Activated CD4-positive, alpha-beta T cell treated with anti-CD3 and anti-CD28 coated beads, Interleukin-2, amount 50 U/mL, for 16 hours (primary cell): ENCODE measurements at places on chromosomes 13 and 19.
A peak's percentile ranks its signal among the peaks of the same experiment; 100 is the strongest.

DNA sequence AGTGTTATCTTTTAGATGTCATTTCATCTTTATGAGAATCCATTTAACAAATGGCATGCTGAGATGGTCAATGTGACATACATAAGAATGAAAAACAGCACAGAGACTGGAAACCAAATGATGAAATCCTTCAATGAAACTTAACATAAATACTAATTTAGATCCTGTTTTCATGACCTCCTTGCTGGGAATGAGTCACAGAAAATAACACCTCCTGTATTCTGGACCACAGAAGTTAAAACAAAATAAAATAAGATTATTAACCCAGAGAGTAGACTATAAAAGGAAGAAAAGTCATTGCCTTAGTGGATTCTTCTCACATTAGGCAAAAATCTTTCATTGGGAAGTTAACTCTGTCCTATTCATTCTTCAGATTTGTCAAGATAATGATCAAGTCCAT, 1.6 kb downstream of the DIAPH3 start:
- peak; percentile 64 for DNase-seq

GRCh38 chr19:2015608-2015950, at the start of gene BTBD2:
BTBD2 (minus strand) TSS chr19:2015714; CDS start chr19:2015703, 11 bp downstream.
- peak; percentile 67 for DNase-seq

- DNase-seq, result no peak
These were observed 363 bp downstream of the SPIB start for GRCh38 chr19:50419022-50419579.

GRCh38 chr13:55263045-55263444, 1877.7 kb upstream of the PRR20A start:
- no peak for DNase-seq

DNA sequence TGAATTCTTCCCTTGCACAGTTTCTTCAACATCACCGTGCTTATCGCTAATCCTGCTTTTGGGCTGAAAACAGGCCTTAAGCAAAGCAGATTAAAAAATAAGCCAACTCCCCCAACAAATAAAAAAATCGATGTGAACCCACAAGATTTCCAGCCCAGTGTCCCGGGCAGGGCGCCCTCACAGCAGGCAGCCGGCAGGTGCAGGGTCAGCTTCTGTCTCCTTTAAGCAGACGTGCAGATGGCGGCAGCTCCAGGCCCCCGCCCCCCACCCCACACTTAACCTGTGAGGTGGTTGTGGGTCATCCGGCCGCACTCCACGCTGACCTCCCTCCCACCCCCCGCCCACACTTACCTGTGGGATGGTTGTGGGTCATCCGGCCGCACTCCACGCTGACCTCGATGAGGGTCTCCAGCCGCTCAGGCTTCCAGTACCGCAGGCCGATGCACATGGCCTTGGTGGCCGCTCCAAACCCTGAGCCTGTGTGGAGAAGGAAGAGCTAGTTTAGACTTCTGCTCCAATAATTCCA, 19.8 kb downstream of the ADPRHL1 start:
- no peak for DNase-seq

DNA sequence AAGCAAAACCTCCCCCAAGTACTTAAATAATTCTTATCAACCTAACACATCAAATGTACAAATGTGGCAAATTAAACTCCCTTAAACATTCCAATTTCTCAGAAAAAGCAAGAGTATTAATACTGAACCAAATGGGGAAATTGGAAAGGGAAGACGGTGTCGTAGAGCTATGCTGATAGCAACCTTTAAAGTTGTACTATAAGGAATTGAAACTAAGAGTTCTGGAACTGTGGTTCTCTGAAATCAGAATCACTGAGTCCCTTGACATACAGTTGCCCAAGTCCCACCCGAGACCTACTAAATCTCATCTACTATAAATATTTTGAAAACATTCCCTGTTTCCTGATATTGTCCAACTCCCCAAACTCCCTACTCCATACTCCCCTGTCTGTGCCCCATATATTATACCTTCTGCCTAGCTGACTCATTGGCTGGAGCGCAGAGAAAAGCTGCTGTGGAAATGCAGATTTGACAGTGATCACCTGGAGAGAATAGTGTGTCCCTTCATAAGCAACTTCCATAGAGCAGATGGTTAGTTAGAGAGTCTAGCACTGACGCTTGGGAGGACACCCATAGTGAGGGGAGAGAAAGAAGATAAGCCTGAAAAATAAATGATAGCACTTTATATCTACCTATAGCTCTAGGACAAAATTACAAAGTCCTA, 51.4 kb upstream of the ITM2B start:
- no peak for DNase-seq

DNA sequence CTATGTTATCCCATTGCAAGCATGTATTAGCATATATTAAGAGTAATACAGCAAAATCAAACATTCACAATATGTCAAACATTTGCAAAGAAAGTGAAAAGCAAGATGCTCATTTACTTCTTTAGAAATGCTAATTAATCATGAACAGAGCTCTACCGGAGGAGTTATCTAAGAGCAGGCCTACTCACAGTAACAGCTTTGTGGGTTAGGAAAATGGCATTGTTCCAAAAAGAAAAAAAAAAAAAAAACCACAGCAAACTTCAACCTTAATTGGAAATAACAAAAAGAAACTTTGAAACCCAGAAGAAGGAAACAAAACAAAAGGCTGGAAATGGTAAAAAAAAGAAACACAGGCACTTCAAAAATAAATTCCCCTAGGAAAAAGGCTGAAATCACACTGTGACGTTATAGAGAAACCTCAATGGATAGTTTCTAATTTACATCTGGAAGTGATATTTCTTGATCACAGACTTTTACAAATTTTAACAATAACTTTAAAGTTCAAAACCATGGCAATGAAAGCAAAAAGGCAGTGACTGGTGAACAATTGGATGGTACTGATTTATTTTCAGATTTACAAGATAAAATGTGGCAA, 1236.8 kb upstream of the SPRY2 start:
- no peak for DNase-seq
